ENCODE measurements at places on chromosomes 5 and 9.

GRCh38 chr5:111232311-111233051, 8.3 kb downstream of the CAMK4 start:
- no peak for DNase-seq

DNA sequence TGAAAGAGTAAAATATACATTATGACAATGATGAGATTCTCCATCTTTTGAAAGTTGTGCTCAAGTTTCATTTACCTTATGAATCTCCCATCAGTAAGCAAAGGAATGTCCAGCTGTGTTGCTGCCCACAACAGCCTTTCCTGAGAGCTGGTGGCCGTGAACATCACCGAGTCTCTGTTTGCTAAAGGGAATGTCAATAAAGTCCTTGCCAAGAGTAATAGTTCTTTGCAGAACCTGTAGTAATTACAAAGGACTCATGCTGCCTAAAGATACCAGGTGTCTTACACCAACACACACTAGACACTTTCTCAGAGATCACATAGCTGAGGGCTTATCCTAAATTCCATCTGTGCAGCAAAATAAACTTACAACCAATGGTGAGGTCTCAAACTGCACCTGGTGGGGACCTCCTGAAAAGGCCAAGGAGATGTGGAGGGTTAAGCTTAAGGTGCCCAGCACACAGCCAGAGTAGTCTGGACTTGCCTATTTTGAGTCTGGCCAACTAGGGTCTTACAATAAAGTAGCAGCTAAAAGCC, 111.1 kb upstream of the DAPK1 start:
- no peak for DNase-seq

- no peak for DNase-seq
These were observed 50.8 kb downstream of the SV2C start for GRCh38 chr5:76134003-76134402.

DNA sequence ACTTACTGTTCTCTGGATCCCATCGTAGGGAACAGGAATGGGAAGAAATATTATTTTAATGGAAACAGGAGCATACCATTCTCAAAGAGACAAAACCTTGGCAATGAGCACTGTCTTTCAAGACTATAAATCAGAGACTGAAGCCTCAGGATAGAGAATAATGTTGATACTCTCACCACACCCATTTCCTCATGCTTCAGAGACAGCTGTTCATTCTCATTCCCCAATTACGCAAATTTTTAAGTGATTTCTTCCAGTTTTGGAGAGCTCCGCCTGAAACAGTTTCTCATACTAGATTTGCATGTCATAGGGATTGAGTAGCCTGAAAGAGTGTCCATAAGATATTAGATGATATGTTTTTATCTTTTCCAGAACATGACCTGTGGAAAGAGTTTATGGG, 290.5 kb upstream of the RASA1 start:
- no peak for DNase-seq

GRCh38 chr9:100287186-100287585, 65.6 kb downstream of the TEX10 start:
- no peak for DNase-seq

DNA sequence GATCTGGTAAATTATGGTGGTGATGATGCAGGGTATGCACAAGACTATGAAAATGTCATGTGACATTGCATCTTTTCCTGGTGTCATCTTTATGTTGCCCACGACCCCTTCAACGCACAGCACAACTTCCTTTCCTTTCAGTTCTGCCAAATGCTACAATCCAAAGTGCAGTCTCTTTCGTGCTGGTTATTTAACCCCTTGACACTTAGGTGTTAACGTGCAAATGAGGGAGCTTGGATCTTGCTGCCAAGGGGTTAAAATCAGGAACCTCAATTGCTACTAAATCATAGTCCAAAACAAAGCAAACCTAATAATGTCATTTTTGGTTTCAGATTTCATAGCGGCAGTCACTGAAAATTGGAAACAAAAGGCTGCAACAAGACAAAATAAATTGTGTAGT, 16.0 kb downstream of the CTSL start:
- no peak for DNase-seq

- no peak for DNase-seq
These were observed 205.5 kb downstream of the ARRDC3 start for GRCh38 chr5:91177639-91178038.

DNA sequence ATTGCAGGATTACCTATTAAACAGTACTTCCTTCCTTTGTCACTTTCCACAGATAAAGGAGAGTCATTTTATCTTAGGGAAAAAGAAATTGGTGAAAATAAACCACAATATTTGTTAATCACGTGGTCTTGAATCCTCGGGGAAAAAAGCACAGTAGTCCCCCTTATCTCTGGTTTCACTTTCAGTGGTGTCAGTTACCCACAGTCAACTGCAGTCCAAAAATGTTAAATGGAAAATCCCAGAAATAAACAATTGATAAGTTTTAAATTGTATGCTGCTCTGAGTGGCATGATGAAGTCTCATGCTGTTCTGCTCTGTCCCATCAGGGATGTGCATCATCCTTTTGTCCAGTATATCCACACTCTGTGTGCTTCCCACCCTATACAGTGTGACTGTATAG, 405.2 kb upstream of the MPDZ start:
- no peak for DNase-seq

GRCh38 chr5:35442885-35443639, 174.6 kb upstream of the SPEF2 start:
- no peak for DNase-seq
